ENCODE measurements at places on chromosomes 13 and 19. TPM values are rescaled to one million over a fixed set of nuclear protein-coding genes. Genes with fewer than 3 reads are reported as not detected.

The TNFSF9 gene
- 0.94 TPM for total RNA-seq

The PABPC3 gene
- not detected for total RNA-seq

The MLLT1 gene
- 18.8 TPM for total RNA-seq

The CBY2 gene
- not detected for total RNA-seq

The CEACAM20 gene
- not detected for total RNA-seq

The SPRED3 gene
- total RNA-seq = 0.44 TPM

The OSCAR gene
- 1.3 TPM for total RNA-seq

The PSG3 gene
- not detected for total RNA-seq

The KCNRG gene
- 0.84 TPM for total RNA-seq

The NPHS1 gene
- not detected for total RNA-seq

The EPS8L1 gene
- 41.7 TPM for total RNA-seq

The TTC9B gene
- total RNA-seq = not detected
